Right lobe of liver (tissue), 6 donors: ENCODE measurements at places on chromosomes 2 and 18. TPM values are rescaled to one million over a fixed set of nuclear protein-coding genes. Genes with fewer than 3 reads are reported as not detected.

C2orf78 gene
- total RNA-seq, result not detected

REG3G gene
- total RNA-seq, result not detected

FTCDNL1 gene
- 3.4 TPM for total RNA-seq

CD207 gene
- not detected for total RNA-seq

ABHD3 gene
- 21.4 TPM for total RNA-seq

CAVIN2 gene
- 8.5 TPM for total RNA-seq

CCT7 gene
- total RNA-seq, result 101 TPM

CD226 gene
- 1.5 TPM for total RNA-seq

DNA sequence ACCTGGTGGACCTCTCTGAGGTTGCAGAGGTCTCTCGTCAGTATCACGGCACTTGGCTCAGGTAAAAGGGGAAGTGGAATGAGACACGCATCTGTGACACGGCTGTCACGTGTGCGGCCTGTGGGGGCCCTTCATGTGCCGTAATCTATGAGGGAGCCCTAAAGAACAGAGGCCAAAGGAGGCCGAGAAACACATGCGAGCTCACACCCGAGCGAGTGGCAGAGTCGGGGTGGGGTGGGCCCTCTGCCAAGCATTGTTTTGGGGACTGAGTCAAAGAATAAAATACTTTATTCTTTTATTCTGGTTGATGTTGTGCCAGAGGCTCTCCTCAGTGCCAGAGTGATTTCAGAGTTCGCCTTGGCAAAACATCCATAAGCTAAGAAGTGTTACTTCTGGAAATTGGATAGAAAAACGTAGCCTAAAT is 43.3 kb downstream of the PLB1 start:
- H3K27me3 ChIP-seq, result no peaks in the 10 kb centered on the region
- no peak overlapping the region for H3K4me3 ChIP-seq
- no peaks in the 10 kb centered on the region for H3K4me1 ChIP-seq
- DNase-seq, result no peak
- no peak overlapping the region for H3K27ac ChIP-seq

GRCh38 chr2:168254158-168254935 is 7.0 kb upstream of the STK39 start:
- H3K4me1 ChIP-seq, result peaks cover 5% of the 10 kb centered on the region
- DNase-seq, result no peak
- no peaks in the 10 kb centered on the region for H3K36me3 ChIP-seq
- H3K27ac ChIP-seq, result no peak overlapping the region

GRCh38 chr2:221134718-221135117 is 437.4 kb downstream of the EPHA4 start:
- H3K36me3 ChIP-seq, result no peaks in the 10 kb centered on the region
- no peak for DNase-seq
- no peaks in the 10 kb centered on the region for H3K27me3 ChIP-seq
- no peak overlapping the region for H3K4me3 ChIP-seq
- no peaks in the 10 kb centered on the region for H3K4me1 ChIP-seq
- H3K27ac ChIP-seq, result no peak overlapping the region

- H3K36me3 ChIP-seq, result no peaks in the 10 kb centered on the region
- peaks cover 1% of the 10 kb centered on the region for H3K4me1 ChIP-seq
- no peak overlapping the region for H3K27ac ChIP-seq
- H3K4me3 ChIP-seq, result no peak overlapping the region
Measured at GRCh38 chr2:58052978-58053377, 6.4 kb downstream of the VRK2 start.

DNA sequence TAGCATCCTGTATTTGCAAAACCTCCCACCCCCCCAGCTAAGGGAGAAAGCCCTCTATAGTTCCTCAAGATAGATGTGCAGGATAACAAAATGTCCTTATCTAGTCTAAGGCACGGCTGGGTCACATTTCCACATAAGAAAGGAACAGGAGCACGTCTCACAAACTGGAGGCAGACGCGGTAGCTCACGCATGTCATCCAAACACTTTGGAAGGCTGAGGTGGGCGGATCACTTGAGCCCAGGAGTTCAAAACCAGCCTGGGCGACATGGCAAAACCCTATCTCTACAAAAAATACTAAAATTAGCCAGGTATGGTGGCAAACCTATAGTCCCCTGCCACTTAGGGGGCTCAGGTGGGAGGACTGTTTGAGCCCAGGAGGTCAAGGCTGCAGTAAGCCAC is 9.3 kb downstream of the SF3B1 start:
- peaks cover 9% of the 10 kb centered on the region for H3K36me3 ChIP-seq
- peaks cover 27% of the 10 kb centered on the region for H3K4me1 ChIP-seq
- H3K27me3 ChIP-seq, result no peaks in the 10 kb centered on the region
- no peak for DNase-seq
- no peak overlapping the region for H3K4me3 ChIP-seq

GRCh38 chr2:240111253-240111652 is 24.9 kb downstream of the COPS9 start:
- H3K27me3 ChIP-seq, result no peaks in the 10 kb centered on the region
- H3K27ac ChIP-seq, result no peak overlapping the region
- DNase-seq, result no peak
- no peak overlapping the region for H3K4me3 ChIP-seq
- H3K36me3 ChIP-seq, result no peaks in the 10 kb centered on the region
- no peaks in the 10 kb centered on the region for H3K4me1 ChIP-seq

DNA sequence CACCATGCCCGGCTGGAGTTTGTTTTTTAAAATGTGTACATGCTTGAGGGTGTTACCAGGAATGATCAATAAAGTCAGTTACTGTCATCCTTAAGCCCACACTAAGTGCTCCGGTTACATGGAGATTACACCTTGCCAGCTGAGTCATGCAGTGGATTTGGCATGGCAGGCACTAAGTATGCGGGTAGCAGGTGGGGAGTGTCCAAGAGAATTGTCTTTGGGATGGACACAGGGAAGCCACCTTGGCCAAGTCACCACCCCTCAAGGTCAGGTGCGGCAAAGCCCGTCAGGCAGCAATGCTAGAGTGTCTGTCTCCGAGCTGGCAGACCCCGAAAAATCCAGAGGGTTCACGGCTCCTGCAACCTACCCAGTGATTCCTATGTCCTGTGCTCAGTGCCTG is 54.8 kb downstream of the GBX2 start:
- H3K27me3 ChIP-seq, result no peaks in the 10 kb centered on the region
- H3K27ac ChIP-seq, result no peak overlapping the region
- no peak overlapping the region for H3K4me3 ChIP-seq
- no peaks in the 10 kb centered on the region for H3K36me3 ChIP-seq
- DNase-seq, result no peak
- H3K4me1 ChIP-seq, result no peaks in the 10 kb centered on the region

GRCh38 chr2:192459422-192459821 is 264.7 kb upstream of the TMEFF2 start:
- no peak overlapping the region for H3K4me3 ChIP-seq
- H3K27me3 ChIP-seq, result no peaks in the 10 kb centered on the region

DNA sequence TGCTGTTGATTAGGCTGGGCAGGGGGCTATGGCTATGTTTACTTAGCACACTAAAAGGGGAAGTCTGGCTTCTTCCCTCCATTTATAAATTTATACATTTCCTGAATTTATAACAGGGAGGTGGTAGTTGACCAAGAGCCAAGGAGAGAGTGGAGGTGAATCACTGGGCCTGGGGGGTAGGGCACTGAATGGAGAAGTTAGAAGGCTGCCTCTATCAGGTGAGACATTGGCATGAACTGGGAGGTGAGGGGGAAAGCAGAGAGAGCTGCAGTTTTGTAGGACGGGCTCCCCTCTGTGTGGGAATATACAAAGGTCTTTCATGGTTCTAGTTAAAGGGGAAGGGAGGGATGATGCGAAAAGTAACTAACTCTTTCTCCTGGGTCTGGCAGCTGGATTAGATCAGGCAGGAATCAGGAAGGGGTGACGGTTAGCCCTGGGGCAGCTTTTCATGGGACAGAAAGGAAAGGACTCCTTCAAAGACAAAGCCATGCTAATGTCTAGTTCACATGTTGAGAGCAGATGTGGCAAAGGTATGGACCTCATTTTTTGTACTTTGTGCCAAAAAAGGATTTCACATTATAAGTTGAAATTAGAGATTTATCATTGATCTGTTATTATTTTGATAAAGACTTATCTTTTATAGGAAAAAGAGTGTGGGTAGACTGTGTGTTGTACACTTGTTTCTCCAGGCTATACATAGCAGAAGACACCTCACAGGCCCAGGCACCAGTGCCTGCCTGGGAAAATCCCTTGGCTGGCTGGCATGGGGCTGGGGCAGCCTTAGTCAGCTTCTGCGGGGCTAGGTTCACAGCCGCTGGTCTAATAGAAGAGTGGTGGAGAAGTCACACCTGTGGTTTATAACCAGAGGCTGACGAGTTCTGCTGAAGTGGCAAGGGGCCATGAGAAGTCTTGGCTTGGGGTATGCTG is 158.7 kb downstream of the CLIP4 start:
- no peak for DNase-seq
- no peak overlapping the region for H3K4me3 ChIP-seq
- no peaks in the 10 kb centered on the region for H3K4me1 ChIP-seq
- no peaks in the 10 kb centered on the region for H3K36me3 ChIP-seq
- H3K27ac ChIP-seq, result no peak overlapping the region
- H3K27me3 ChIP-seq, result no peaks in the 10 kb centered on the region

DNA sequence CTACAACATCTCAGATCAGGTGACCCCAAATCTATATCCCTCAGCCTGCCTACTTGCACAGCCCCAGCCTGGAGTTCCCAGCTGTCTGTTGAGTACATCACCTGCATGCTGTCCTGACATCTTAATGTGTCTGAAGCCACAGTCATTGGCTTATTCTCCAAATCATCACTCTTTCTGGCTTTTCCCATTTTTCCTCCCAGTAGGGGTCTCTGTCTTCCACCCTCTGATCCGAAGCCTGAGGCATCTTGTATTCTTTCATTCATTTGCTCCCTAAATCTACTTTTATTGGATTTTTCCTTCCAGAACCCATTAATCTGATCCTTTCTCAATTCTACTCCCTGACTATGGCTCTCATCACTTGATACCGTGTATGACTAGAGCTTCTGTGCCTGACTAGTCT is 332.9 kb upstream of the DCC start:
- H3K27ac ChIP-seq, result no peak overlapping the region
- H3K4me3 ChIP-seq, result no peak overlapping the region
- no peaks in the 10 kb centered on the region for H3K4me1 ChIP-seq

GRCh38 chr2:240358080-240358479 is 77.4 kb upstream of the GPC1 start:
- DNase-seq, result no peak
- H3K4me1 ChIP-seq, result peaks cover 7% of the 10 kb centered on the region
- no peaks in the 10 kb centered on the region for H3K27me3 ChIP-seq
- no peaks in the 10 kb centered on the region for H3K36me3 ChIP-seq
- no peak overlapping the region for H3K4me3 ChIP-seq
- H3K27ac ChIP-seq, result no peak overlapping the region

DNA sequence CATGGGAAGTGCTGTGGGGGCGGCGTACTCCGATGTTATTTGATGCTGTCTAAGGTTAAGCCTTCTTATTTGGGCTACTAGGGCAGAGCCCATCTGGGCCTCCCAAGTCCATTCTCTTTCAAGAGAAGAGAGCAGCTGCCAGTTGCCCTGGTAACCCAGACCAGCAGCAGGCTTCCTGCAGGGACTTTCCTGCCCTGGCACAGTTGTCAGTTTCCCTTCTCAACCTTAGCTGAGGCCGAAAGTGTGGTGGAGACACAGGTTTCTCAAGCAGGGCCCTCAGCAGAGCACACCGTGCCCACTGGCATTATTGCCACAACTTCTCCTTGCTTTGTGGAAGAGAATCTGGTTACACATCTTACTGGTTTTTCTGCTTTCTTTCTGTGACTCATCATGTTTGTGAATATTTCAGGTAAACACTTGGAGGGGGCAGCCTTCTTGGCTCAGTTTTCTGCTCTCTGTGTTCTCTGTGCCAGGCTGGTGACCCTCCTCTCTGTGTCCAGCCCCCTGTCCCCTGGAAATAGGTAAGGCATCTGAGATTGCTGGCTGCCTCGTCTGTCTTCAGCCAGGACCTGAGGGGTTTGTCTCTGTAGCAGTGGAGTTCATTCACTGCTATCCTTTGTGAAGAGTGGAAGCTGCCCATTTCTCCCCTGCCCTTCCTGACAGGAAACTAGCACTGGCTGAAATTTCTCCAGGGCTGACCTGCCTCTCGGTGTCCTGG is 111.0 kb downstream of the B3GNT2 start:
- no peak overlapping the region for H3K27ac ChIP-seq
- H3K4me1 ChIP-seq, result no peaks in the 10 kb centered on the region
- H3K4me3 ChIP-seq, result no peak overlapping the region
- no peaks in the 10 kb centered on the region for H3K27me3 ChIP-seq
- no peak for DNase-seq

DNA sequence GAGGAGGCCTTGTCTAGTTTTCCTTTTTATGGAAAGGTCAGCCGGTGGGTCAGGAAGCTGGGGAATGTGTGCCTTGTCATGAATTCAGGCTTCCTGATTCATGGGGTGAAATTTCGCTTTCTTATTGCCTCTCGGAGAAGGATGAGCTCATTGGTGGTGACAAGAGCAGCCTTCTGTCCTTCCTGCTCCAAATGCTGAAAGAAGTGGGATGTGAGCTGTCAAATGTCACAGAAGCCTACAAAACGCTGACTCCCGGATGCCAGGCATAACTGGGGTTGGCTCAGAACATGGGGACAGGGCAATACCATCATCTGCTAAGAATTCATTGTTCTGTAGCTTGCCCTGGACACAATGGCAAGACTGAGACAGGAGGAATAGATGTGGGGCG is 55.8 kb upstream of the FAM136A start:
- H3K4me3 ChIP-seq, result no peak overlapping the region
- H3K27me3 ChIP-seq, result no peaks in the 10 kb centered on the region
- H3K36me3 ChIP-seq, result no peaks in the 10 kb centered on the region
- no peak for DNase-seq
- no peaks in the 10 kb centered on the region for H3K4me1 ChIP-seq

GRCh38 chr2:19815746-19816145 is 86.0 kb downstream of the TTC32 start:
- H3K36me3 ChIP-seq, result no peaks in the 10 kb centered on the region
- no peak overlapping the region for H3K27ac ChIP-seq

DNA sequence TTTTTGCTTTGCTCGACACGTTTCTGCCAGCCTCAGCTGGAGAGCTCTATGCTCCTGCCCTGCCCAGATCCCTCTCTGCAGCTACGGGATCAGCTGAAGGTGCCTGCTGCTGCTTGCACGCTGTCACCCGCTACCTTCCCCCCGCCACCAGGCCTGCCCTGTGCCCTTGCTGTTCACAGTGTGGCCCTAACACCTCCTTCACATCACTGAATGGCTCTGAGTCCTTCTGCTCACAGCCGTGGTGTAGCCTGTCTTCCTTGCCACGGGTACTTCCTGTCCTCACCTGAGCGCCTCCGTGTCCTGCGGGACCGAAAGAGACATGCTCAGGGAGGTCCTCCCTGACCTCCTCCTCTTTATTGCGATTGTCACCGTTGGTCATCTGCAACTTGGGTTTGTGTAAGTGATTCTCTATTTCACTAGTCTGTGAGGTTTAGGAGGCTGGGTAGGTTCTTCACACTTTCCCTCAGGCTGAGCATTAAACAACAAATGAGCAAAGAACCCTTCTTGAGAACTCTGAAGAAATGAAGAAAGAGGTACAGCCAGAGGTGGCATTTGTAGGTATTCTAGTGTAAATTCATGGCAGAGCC is 127.5 kb downstream of the NCK2 start:
- H3K4me3 ChIP-seq, result no peak overlapping the region
- H3K27ac ChIP-seq, result no peak overlapping the region
- no peak for DNase-seq
- H3K27me3 ChIP-seq, result no peaks in the 10 kb centered on the region
- H3K36me3 ChIP-seq, result no peaks in the 10 kb centered on the region
